Suppressor macrophage (primary cell): ENCODE measurements at places on chromosomes 2 and 18.

DNA sequence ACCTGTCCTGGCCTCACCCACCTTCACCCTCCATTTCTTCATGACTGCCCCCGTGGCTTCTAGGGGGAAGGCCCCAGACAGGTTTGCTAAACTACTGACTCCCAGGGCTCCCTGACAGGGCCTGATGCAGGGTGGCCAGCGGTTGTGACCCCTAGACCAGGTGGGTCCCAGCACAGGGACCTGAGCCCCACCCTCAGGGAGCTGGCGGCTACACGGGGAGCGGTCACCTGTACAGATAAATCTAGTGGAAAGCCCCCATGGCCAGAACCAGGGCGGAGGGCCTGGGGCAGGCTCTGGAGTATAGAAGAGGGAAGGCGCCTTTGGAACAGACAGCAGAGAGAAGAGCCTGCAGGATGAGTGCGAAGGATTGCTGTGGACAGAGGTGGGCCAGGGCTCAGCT is 42.5 kb upstream of the PLB1 start:
- no peak for DNase-seq

- no peak for DNase-seq
These were observed 68.2 kb downstream of the HS6ST1 start for GRCh38 chr2:128250229-128251025.

- DNase-seq, result no peak
These were observed 1344.5 kb upstream of the TMEFF2 start for GRCh38 chr2:193539188-193539587.

DNA sequence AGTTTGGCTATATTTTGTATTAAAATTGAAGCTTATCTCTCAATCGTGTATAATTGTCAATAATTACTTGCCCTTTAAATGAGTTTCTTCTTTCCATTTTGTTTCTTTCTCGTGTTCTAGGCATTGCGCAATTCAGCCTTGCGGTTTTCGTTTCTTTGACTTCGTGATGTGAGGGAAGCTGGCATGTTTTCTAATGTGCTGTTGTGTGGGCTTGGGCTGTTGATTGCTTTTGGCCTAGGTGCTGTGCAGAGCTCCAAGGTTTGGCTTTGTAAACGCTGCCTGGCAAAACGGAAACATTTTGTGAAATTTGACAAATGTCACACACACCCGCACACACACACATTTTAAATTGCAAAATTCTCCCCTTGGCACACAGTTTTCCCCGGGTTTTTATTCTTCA is 242.6 kb upstream of the TCF4 start:
- peak; percentile 26 for DNase-seq

GRCh38 chr2:9703701-9704221 is 73.0 kb upstream of the YWHAQ start:
- peak; percentile 96 for DNase-seq

DNA sequence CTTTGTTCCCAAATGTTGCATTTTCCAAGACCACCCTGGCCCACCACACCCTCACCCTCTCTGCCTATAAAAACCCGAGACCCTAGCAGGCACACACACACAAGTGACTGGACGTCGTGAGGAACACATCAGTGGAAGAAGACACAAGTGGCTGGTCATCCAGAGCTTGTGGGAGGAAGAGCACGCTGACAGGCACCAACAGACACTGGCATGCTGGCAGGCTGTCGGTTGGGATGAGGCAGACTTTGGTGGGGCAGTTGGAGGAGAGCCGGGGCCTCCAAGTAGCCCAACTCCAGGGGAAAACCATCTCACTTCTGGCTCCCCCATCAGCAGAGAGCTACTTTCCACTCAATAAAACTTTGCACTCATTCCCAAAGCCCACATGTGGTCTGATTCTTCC is 225.5 kb upstream of the ZEB2 start:
- DNase-seq, result no peak

DNA sequence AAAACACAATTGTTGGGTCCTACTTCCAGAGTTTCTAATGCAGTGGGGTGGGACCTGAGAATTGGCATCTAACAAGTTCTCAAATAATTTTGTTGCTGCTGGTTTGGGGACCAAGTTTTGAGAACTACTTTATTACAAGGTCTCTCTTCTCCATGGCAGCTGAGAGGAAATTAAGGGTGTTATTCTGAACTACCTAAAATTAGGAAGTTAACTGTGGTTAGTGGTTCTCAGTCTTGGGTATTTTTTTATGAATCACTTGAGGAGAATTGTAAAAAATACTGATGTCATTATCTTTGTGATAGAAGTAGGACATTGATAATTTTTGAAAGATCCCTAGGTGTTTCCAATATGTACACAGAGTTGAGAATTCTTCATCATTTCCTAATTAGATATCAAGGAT is 210.2 kb downstream of the MC4R start:
- peak; percentile 11 for DNase-seq

- DNase-seq, result no peak
These were observed 118.2 kb downstream of the GBX2 start for GRCh38 chr2:236049981-236050380.

DNA sequence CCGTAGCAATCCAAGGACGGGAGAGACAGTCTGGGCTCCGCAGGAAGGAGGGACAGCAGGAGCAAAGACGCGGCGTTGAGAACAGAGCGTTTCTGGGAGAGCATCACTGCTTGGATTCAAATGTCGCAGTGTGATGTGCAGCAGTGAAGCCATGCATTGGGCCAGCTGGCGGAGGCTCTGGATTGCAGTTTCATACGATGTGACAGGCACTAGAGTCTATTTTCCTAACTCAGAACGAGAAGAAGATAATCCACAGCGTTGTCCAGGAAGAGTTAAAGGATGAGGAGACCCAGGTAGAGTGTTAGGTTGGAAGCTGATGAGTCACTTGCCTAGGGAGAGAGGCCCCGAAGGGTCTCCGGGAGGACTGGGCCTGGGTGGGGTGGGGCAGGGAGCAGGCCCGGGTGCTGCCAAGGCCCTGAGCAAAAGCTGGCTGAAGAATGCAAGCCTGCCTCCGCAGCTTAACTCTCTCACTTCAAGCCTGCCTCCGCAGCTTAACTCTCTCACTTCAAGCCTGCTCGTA is 17.7 kb upstream of the SEMA4C start:
- DNase-seq, result no peak

DNA sequence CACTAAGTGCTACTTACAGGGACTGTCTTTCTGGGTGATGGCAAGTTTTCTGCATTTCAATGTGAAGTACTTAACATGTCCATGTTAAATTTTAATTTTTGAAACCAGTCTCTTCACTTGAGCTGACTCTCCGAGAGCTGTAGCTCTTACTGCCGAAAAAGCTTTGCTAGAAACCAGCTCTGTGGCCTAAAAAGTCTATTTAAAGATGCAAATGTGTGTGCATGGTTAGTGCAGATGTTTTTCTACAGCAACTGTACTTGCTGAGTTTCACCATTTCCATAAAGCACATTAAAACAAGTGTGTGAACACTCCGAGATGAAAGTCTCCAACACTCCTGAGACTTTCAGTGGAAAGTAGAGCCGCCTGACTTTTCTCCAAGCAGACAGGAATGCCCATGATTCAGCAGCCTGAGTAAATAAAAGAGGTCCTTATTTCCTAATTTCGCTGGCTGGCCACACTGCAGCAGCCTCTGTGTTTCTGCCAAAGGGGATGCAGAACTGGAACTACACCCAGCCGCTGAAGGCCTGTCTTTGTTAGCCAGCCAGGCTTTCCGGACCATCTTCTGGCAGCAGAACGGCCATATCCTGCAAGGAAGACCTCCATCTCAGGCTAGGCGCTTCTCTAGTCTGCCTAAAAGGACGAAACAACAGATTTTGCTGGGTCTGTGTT is 121.2 kb downstream of the ZNF521 start:
- peak; percentile 51 for DNase-seq

- no peak for DNase-seq
These were observed 1474.1 kb upstream of the SLC39A10 start for GRCh38 chr2:194182888-194183287.

DNA sequence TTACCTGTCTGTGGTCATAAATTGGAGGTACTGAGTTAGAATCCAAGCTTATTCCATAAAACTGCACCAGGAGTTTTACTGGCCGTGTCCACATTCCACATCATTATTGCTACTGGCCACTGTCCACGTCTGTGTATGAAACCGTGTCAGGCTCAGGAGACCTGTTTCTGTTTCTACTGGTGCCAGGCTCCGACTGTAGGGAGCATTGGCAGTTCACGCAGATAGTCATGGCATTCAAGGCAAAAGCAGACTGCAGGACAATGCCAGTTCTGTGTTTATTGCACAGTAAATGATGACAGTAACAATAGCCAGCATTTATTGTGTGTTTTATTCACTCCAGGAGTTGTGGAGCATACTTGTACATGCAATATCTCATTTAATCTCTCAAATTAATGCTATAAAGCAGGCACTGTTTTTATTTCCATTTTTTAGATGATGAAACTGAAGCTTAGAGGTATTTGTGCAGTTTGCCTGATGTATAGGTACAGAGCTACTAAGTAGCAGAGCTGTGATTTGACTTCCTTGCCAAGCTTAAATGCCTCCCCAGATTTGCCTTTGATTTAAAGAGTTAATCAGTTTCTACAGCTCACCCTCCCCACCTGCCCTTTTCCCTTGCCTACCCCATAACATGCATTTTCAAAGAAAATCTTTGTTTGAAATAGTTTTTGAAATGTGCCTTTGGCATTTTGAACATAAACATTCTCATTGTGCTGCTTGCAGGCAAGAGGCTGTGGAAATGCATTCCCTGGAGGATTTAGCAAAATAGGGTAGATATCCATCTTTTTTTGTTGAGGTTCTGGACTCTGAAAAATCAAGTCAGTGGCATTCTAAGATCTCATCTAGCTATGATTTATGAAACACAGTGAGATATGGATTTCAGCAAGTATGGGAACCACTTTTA is 55.5 kb downstream of the MAP4K4 start:
- DNase-seq, result no peak

DNA sequence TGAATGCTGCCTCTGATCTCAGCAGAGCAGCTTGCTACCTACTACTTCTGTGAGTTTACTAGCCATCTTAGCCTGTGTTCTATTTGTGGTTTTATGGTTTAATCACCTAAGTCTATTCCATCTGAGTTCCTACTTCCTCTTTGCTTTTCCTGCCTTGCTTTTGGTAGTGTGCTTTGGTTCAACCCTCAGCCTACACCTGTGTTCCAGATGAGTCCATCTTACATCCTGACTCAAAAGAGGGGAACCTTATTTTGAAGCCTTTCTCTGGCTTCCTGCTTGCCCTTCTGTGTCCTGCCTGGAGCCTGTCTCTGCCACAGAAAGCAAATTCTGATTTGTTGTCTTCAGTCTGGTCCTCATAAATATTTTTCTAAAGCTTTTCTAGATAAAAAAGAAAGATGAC is 530.3 kb upstream of the MEX3C start:
- no peak for DNase-seq
